Caco-2 (cell line): ENCODE measurements at places on chromosomes 16 and 17. TPM values are rescaled to one million over a fixed set of nuclear protein-coding genes. Genes with fewer than 3 reads are reported as not detected.

The FSCN2 gene
- total RNA-seq: 2.1 and 2.9 TPM in 2 replicates

The TNP2 gene
- not detected in 2 replicates for total RNA-seq

The CTRB1 gene
- not detected in 2 replicates for total RNA-seq

The NUP88 gene
- 52.3 and 56.6 TPM in 2 replicates for total RNA-seq

The NHLRC4 gene
- total RNA-seq: not detected in 2 replicates

The INCA1 gene
- 0.64 and 1.4 TPM in 2 replicates for total RNA-seq

The RHBDL1 gene
- 2.9 and 3.2 TPM in 2 replicates for total RNA-seq

The CIAO3 gene
- 42.9 and 44.5 TPM in 2 replicates for total RNA-seq

The PPP1R27 gene
- total RNA-seq: 0.93 TPM in 1 of 2 replicates, not detected in the other

The SMIM22 gene
- total RNA-seq: not detected in 2 replicates

The WFDC1 gene
- not detected in 2 replicates for total RNA-seq

The KCNJ16 gene
- 8.0 and 9.3 TPM in 2 replicates for total RNA-seq

The ACSM3 gene
- 6.9 TPM in 2 replicates for total RNA-seq

The HOXB1 gene
- not detected in 2 replicates for total RNA-seq

The ZFP90 gene
- 16.5 and 23.2 TPM in 2 replicates for total RNA-seq

The KRTAP2-1 gene
- total RNA-seq: not detected in 2 replicates

The OTOP2 gene
- total RNA-seq: not detected in 2 replicates

The SLC38A10 gene
- 131 and 137 TPM in 2 replicates for total RNA-seq

The TAT gene
- not detected in 2 replicates for total RNA-seq

The C17orf67 gene
- 2.9 and 4.6 TPM in 2 replicates for total RNA-seq

The MYO15A gene
- total RNA-seq: 0.21 TPM in 1 of 2 replicates, not detected in the other

The ADAMTS18 gene
- total RNA-seq: 0.29 and 0.65 TPM in 2 replicates

The KATNB1 gene
- 31.8 and 32.4 TPM in 2 replicates for total RNA-seq

The HSD11B2 gene
- total RNA-seq: 11.3 and 12.3 TPM in 2 replicates

The MAFG gene
- total RNA-seq: 28.9 and 29.1 TPM in 2 replicates

The RDM1 gene
- 9.9 and 12.9 TPM in 2 replicates for total RNA-seq

The GAST gene
- total RNA-seq: 0.75 TPM in 1 of 2 replicates, not detected in the other

The GRB7 gene
- total RNA-seq: 83.3 and 98.6 TPM in 2 replicates

The CYBA gene
- 351 and 377 TPM in 2 replicates for total RNA-seq

The SDF2 gene
- 63.5 and 64.9 TPM in 2 replicates for total RNA-seq

The KRTAP4-3 gene
- total RNA-seq: not detected in 2 replicates

The HS3ST4 gene
- total RNA-seq: 0.11 and 0.12 TPM in 2 replicates

The EFCAB13 gene
- total RNA-seq: 5.1 and 6.4 TPM in 2 replicates

The GDPD3 gene
- 5.8 and 8.4 TPM in 2 replicates for total RNA-seq

The KRT33B gene
- not detected in 2 replicates for total RNA-seq

The DNAH17 gene
- total RNA-seq: 0.23 and 0.32 TPM in 2 replicates

The CHST4 gene
- not detected in 2 replicates for total RNA-seq

The CIITA gene
- total RNA-seq: 0.27 and 0.37 TPM in 2 replicates

The TP53TG3F gene
- total RNA-seq: not detected in 2 replicates

The SLC22A31 gene
- 4.9 and 6.7 TPM in 2 replicates for total RNA-seq

The C17orf78 gene
- total RNA-seq: not detected in 2 replicates

The VKORC1 gene
- 61.3 and 61.4 TPM in 2 replicates for total RNA-seq
